ENCODE measurements at places on chromosomes 2 and 18.

- no peak for DNase-seq
Measured at GRCh38 chr2:238264072-238264460, 24.2 kb upstream of the HES6 start.

- no peak for DNase-seq
Measured at GRCh38 chr2:179749210-179749609, 112.2 kb downstream of the ZNF385B start.

DNA sequence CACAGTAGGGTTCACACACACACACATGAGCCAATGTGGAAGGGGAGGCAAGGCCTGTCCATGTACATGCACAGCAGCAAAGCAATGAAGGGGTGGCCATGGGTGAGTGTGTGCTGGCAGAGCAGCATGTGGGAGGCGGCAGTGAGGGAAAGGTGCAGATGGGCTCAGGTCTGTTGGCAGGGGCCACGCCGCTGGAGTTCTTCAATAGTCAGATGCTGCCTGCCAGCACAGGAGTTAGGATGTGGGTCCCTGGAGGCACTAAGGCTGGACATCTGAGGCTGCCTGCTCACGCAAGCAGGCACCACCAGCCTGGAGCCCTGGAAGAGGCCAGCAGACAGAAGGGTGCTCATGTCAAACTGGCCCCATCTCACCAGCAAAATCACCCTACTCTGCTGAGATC, 1304.9 kb downstream of the DSC3 start:
- DNase-seq: no peak

- no peak for DNase-seq
Measured at GRCh38 chr2:88053296-88053695, 2.3 kb downstream of the KRCC1 start.

DNA sequence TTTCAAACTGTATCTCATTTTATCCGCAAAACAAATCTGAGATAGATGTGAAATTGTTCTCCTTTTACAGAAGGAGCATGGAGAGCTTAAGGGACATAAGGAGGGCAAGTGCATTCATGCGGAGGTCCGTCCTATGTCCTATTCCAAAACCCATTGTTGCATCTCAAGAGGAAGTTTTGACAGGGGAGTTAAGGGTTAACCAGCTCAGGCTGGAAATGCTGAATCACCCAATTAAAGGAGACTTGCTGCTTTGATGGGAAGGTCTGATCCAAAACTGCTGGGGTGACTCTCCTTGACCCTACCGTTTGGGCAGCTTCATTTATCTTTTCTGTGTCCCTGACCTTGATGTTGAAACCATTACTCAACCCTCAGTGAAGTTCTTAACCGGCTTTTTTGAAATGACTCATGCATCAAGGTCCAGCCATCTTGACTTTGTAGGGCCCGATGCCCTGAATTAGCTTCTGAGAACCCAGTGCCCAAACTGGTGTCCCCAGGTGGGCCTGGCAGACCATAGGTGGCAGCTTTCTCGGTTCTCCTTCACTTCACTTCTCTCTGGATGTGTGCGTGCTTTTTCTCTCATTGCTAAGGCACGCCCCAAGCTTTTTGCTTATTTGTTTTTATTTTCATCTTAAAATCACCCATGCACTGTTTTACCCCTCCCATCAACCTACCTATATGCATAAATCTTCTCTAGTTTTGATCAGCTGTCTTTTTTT, 15.9 kb upstream of the TXNDC2 start:
- no peak for DNase-seq

- no peak for DNase-seq
Measured at GRCh38 chr18:22412176-22412911, 5.4 kb downstream of the CTAGE1 start.

GRCh38 chr18:54946149-54946581, 13.1 kb downstream of the CCDC68 start:
- no peak for DNase-seq

DNA sequence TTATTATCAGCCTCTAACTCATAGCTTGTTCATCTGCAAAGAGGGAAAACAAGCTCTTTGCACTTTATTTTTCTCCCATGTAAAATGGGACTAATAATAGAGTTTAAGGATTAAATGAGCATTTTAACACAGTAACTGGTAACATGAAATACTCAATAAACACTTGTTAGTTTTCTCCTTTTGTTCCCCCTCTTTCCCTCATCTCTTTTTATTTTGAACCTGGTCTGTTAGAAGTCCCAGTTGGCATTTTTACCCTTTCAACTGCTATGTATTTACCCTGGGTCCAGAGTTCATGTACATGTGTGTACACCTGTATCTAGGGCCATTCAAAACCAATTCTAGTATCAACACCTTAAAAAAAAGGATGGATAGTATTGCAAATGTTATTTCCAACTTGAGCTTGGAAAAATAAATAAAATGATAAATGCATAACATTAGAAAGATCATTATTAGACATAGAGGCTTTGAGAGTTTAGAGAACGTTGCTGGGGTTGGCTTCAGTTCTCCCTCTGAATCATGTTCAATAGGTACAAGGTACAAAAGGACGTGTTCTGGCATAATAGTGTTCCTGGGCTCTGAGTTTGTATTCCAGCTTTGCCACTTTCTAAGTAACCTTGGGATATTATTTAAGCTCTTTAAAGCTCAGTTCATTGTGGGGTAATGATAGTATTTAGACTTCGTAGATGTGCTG, 5.2 kb upstream of the VPS54 start:
- no peak for DNase-seq

DNA sequence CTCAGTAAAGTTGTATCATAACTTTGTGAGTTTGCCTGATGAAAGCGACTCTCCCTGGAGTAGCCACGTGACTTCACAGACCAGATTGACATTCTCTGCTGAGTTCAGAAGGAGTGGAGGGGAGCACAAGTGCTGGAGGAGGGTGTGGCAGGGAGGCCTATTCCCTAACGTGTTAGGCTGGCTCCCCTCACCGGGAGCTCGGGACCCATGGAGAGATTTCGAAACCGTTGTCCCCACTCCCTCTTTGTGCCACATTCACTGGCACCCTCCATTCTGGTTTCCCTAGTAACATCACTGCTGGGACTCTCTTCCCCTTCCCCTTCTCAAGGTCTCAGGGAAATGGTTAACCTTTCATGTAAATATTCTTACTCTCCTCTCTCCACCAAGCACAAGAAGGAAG, 279.9 kb downstream of the ALPK2 start:
- no peak for DNase-seq

- DNase-seq: no peak
Measured at GRCh38 chr18:79916546-79917168, 34.8 kb downstream of the SLC66A2 start.

GRCh38 chr2:20593072-20594034, 57.5 kb downstream of the HS1BP3 start:
- no peak for DNase-seq

GRCh38 chr2:84636080-84636971, 120.0 kb downstream of the DNAH6 start:
- DNase-seq: no peak

GRCh38 chr18:78402440-78402839, 577.2 kb upstream of the SALL3 start:
- no peak for DNase-seq

DNA sequence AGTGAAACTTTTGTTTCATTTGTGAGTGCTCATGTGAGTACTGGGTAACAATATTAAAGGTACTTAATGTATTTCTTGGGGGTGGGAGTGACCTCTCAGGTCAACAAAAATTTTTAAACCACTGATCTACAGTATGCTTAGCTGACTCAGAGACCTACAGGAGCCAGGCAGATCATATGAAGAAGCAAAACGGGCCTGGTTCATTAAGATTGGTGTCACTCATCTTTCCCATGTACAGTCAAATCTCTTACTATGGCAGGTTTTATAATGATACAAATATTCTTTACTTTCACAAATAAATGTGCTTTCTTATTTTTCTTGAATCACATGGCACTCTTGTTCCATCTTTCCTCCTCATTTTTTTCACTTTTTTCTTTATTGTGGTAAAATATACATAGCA, 7.7 kb upstream of the TMSB10 start:
- DNase-seq: no peak

GRCh38 chr2:232892843-232893242, 22.8 kb downstream of the SNORC start:
- no peak for DNase-seq

- no peak for DNase-seq
Measured at GRCh38 chr18:46061387-46061786, 10.7 kb downstream of the PSTPIP2 start.

DNA sequence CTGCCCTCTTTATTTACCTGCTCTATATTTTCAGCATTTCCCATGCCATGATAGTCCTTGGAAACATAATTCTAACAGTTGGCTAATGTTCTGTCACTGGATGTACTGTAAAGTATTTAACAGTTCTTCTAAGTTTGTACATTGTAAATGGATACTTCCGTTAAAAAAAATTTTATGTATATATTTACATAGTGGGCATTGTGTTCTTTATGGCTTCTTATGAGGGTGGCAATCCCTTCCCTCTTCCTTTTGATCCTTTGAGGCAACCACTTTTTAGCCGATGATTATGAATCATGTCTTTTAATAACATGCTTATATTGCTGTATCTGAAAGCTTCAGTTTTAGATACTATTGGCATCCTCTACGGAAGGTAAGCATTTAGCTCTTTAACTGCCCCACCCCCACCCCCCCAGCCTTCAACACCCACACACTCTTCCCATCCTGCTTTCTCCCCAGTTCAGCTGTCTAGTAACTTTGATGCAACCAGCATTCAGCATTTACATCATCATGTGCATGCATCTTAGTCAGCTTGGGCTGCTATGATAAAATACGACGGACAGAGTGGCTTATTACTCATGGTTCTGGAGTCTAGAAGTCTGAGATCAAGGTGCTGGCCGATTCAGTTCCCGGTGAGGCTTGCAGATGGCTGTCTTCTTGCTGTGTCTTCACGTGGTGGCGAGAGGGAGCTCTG, 21.0 kb upstream of the EDAR start:
- DNase-seq: no peak

GRCh38 chr2:232871418-232871834, 1.4 kb downstream of the SNORC start:
- DNase-seq: no peak

DNA sequence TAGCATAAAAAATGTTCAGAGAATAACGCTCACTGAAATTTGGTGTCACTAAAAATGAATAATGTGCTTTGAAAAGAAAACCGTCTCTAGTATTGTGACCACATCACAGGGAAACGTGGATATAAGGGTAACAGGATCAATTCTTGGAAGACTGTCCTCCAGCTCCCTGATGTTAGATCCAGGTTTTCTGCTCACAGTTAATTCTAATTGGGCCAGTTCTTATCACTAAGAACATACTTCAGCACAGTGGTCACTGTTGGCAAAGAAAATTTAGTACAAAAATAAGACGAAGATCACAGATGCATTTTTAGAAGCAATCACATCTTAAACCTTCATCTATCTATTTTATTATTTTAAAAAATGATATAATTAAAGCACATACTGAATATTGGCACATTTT, 57.0 kb upstream of the CD226 start:
- no peak for DNase-seq

GRCh38 chr2:79200762-79201161, 41.2 kb upstream of the REG3A start:
- DNase-seq: no peak

- peak; percentile 15 for DNase-seq
Measured at GRCh38 chr2:120669121-120669952, 66.3 kb upstream of the GLI2 start.

DNA sequence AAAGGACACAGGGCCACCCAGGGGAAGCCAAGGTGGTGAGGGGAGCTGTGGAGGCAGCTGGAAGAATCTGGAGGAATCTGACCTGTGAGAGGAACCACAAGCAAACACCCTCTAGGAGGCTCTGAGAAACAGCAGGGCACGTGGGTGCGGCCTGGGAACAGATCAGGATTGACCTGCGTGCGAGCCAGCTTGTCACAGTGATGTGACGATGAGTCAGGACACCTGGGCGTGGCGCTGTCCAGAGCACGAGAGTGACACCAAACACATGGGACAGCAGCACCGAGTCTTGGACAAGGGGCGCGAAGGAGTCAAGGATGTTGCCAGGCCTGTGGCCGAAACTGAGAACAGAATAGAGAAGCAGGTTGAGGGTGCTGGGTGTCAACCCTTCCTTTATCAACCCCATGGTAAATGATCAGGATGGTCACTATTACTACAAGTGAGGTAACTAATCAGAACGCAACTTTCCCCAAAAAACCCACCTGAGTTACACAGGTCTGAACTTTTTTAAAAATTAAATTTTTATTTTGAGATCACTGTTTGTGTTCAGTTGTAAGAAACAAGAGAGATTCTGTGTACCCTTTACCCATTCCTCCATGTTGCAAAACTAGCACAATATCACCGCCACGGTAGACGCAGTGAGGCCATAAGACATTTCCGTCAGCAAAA, 637 bp upstream of the SFT2D3 start:
- DNase-seq: peak; percentile 49

DNA sequence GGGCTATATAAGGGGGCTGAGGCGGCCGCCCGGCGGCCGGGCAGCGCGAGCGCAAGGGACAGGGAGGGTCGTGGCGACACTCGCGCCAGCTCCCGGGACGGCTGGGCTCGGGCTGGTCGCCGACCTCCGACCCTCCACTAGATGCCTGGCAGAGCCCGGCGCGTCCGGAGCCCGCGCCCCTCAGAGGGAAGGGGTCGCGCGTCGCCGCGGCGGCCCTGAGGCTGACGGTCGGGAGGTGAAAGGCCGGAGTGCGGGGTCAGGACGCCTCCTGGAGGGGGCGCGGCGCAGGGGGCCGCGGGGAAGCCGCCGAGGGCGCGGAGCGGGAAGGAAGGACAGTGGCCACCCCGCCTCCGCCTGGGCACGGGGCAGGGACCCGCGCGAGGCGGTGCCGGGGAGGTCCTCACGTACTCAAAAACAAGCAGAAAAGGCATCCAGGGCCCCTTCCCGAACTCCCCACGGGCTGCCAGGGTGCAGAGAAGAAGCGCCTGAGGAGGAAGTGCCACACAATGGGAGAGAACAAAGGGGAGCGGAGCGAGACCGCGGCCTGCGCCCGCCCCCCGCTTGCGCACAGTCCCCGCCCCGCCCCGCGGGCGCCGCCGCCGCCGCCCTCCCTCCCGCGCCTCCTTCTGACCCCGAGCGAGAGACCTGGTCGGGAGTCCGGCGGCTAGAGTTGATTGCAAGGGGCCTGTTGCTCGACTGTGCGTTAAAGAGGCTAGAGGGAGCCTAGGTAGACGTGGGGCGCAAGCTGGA, 776 bp upstream of the KLF7 start:
- DNase-seq: peak; percentile 70

DNA sequence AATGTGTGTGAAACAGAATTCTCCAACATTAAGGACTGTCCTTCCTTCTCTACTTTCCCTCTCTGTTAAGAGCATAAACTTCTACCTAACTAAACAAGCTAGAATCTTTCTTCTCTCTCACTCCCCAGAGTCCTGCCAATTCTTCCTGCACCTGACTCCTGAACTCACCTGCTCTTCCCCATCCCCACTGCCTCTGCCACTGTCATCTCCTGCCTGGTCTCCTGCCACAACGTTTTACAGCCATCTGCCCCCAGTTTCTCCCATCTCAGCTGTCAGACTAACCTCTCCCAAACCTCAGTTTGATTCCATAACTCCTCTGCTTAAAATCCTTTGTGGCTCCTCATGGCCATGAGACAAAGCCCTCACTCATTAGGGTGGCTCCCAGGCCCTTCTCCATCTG, 288.3 kb upstream of the FBXO11 start:
- peak; percentile 52 for DNase-seq

- no peak for DNase-seq
Measured at GRCh38 chr2:186648130-186648529, 45.7 kb upstream of the FAM171B start.

- DNase-seq: no peak
Measured at GRCh38 chr18:36580874-36581750, 247.7 kb downstream of the TPGS2 start.

GRCh38 chr18:11398625-11399024, 210.8 kb upstream of the SLC35G4 start:
- DNase-seq: no peak

GRCh38 chr2:144249035-144249637, 270.8 kb downstream of the ZEB2 start:
- no peak for DNase-seq

GRCh38 chr2:54310961-54311360, 54.9 kb upstream of the TSPYL6 start:
- DNase-seq: no peak
